ENCODE measurements at places on chromosomes 6 and 20. TPM values are rescaled to one million over a fixed set of nuclear protein-coding genes. Genes with fewer than 3 reads are reported as not detected.

The IBTK gene
- total RNA-seq: 93.3 TPM

The SLC22A2 gene
- total RNA-seq: 0.82 TPM

The B3GAT2 gene
- total RNA-seq: 18.8 TPM

The EFCAB8 gene
- total RNA-seq: not detected

The LKAAEAR1 gene
- total RNA-seq: 2.9 TPM

The DUSP15 gene
- total RNA-seq: 9.8 TPM

The TPBG gene
- 4.5 TPM for total RNA-seq

The MAP1LC3A gene
- total RNA-seq: 43.2 TPM
